OCI-LY7 (cell line): ENCODE measurements at places on chromosomes 2 and 18.

DNA sequence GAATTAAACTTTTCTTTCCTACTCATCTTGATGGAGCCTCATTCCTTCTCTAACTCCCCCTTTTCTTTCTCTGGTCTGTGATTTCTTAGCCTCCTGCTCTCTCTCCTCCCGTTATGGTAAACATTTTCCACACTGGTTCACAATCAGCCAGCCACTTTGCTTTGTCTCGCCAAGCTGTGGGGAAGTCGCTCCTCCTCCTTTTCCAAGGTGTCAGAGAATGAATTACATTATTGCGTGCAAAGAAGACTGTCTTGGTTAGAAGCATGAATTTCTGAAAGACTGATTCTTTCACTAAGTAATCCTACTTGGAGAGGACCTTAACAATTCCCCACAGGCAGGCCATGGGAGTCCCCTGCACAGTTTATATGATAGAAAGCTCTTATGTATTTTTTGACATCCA lies 46.1 kb downstream of the RASGRP3 start:
- DNase-seq: no peak

- no peak for DNase-seq
These were observed 1.3 kb downstream of the NGEF start for GRCh38 chr2:233011702-233012131.

- no peak for DNase-seq
These were observed 348.1 kb upstream of the NRXN1 start for GRCh38 chr2:51379997-51380396.

GRCh38 chr2:215677481-215677880 lies 241.6 kb upstream of the FN1 start:
- DNase-seq: no peak

GRCh38 chr2:100655446-100655845 lies 92.7 kb downstream of the PDCL3 start:
- DNase-seq: no peak

- no peak for DNase-seq
These were observed 134.9 kb upstream of the DSEL start for GRCh38 chr18:67651438-67651837.

GRCh38 chr2:43192744-43193651 lies 33.4 kb downstream of the ZFP36L2 start:
- no peak for DNase-seq

DNA sequence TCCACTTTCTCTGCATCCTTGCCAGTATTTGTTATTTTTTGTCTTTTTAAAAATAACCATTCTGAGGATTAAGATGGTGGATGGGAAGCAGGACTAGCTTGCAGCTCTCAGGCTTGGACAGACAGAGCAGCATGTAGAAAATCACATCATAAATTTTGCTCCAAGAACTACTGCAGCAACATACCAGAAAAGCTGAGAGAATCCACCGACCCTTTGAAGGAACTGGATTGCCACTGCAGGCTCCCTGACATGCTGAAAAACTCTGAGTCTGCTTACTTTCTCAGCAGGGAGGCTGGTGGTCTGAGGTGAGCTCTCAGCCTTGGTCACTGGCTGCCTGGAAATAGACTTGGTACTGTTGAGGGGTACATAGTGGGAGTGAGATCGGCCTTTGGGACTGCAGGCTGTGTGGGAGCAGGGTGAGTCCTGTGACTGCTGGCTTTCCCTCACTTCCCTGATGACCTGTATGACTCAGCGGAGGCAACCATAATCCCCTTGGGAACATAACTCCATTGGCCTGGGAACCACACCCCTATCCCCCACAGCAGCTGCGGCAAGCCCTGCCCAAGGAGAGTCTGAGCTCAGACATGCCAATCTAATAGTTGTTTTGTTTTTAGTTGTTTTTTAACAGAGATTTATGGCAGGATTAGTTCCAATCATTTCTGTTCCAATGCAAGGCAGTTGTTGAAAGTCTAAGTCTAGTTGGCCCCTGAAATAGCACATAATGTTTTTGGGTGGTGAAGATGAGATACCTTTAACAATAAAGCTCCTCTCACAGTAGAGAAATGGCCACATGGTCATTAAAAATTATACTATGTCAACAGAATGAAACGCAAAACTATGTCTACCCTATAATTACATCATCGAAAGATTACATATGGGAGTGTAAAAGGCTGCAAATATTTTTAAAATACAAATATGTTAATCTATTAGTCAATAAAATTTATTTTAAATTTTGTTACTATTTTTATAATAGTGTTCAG lies 414.2 kb upstream of the CHAC2 start:
- DNase-seq: no peak

DNA sequence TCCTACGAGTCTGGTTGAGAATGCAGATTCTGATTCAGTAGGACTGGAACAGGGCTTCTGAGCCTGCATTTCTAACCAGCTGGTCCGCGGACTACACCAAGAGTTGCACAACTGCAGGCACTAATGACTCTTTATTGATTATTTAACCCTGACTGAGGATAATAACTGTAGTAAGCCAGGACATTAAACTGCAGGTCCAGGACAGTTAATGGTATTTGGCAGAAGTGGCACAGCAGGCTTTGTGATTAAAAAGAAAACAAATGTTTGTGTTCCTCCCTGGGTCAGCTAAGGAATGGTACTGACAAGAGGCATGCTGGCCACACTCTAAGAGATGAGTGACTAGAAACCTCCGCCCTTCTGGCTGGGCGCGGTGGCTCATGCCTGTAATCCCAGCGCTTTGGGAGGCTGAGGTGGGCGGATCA lies 59.4 kb downstream of the ALPK2 start:
- DNase-seq: no peak

DNA sequence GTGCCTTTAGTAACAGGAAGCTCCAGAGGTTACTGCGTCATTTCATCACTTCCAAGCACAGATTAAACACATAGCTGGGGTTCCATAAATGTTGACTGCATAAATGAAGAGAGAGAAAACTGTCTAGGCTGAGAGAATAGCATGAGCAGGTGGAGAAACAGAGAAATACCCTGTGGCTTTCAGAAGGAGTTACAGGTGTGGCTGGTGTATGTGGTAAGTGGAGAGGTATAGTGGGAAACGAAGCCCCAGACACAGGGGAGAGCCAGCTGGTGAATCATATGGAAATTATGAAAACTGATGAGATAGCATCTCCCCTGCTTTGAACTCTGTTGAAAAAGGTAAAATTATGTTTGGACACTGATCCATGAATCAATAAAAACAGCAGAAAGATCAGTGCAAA lies 807.4 kb upstream of the POU3F3 start:
- DNase-seq: no peak

- DNase-seq: no peak
These were observed 11.5 kb downstream of the GNLY start for GRCh38 chr2:85705680-85706039.

GRCh38 chr2:180959787-180960186 lies 20.6 kb upstream of the UBE2E3 start:
- no peak for DNase-seq

- DNase-seq: peak; percentile 58
These were observed 32.4 kb upstream of the VIT start for GRCh38 chr2:36663851-36664695.

DNA sequence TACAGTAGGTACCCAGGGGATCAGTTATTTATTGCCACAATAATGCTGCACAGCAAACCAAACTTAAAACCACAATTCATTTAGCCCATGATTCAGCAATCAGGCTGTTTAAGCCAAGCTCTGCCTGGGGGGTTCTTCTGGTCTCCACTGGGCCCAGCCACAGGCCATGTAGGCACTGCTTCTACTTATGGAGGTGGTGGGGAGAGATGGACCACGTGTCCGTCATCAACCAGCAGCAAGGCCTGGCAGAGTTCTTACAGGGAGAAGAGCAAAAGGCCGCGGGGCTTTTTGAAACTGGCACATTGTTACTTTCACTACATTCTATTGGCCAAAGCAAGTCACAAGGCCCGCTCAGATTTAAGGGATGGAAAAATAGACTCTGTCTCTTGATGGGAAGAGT lies 76.3 kb upstream of the DAPL1 start:
- no peak for DNase-seq

DNA sequence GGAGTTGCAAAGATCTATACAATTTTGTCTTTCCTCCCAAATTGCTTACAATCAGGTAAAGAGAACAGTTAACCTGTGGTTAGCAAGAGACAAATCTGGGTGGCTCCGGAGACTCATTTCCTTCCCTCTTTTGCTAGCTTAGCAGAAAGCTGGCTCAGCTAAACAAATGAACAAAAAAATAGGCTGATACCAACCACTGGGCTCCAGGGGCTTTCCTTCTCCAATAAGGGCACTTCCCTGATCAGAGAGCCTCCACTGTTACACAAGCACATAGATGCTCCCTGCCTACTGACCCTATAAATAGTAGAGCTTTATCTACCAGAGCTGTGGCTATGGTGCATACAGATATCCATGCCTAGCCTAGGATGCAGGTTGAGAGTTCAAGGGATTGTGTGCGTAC lies 90.1 kb upstream of the ARL5A start:
- no peak for DNase-seq
